ENCODE measurements at places on chromosomes 5 and 9. TPM values are rescaled to one million over a fixed set of nuclear protein-coding genes. Genes with fewer than 3 reads are reported as not detected.

C7 gene
- polyA plus RNA-seq = not detected

MLANA gene
- polyA plus RNA-seq = not detected

DNA sequence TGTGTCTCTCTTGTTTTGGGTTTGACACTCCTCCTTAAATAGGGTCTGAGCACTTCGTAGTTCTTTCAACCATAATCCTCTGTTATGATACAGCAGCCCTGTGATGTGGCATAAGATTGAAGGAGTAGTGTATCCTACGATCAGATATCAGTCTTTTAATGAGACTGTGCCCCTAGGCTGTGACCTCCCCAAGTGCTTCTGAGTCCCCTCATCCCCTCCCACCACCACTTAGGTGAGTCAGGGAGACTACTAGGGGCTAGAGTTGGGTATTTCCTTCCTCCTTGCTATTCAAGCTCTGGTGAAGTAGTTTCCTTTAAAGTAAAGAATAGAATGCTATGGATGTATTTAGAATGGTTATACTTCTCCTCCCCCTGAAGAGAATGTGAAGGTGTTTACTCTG lies 637.2 kb upstream of the GRAMD2B start:
- no peak for DNase-seq

DNLZ gene
- 6.7 TPM for polyA plus RNA-seq

DNA sequence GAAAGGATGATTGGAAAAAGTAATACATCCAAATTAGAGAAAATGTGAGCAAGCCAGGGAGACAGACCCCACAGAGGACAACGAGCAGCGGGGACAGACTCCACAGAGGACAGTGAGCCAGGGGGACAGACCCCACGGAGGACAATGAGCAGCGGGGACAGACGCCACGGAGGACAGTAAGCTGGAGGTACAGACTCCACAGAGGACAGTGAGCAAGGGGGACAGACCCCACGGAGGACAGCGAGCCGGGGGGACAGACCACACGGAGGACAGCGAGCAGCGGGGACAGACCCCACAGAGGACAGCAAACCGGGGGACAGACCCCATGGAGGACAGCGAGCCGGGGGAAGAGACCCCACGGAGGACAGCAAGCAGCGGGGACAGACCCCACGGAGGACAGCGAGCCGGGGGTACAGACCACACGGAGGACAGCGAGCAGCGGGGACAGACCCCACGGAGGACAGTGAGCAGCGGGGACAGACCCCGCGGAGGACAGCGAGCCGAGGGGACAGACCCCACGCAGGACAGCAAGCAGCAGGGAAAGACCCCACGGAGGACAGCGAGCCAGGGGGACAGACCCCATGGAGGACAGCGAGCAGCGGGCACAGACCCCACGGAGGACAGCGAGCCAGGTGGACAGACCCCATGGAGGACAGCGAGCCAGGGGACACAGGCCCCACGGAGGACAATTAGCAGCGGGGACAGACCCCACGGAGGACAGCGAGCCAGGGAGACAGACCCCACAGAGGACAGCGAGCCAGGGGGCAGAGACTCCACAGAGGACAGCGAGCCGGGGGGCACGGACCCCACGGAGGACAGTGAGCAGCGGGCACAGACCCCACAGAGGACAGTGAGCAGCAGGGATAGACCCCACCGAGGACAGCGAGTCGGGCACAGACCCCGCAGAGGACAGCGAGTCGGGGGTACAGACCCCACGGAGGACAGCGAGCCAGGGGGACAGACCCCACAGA lies 1.9 kb upstream of the ZDHHC11 start:
- no peak for DNase-seq

- no peak for DNase-seq
Observed at GRCh38 chr9:38523121-38523520, 97.3 kb downstream of the ANKRD18A start.

DNA sequence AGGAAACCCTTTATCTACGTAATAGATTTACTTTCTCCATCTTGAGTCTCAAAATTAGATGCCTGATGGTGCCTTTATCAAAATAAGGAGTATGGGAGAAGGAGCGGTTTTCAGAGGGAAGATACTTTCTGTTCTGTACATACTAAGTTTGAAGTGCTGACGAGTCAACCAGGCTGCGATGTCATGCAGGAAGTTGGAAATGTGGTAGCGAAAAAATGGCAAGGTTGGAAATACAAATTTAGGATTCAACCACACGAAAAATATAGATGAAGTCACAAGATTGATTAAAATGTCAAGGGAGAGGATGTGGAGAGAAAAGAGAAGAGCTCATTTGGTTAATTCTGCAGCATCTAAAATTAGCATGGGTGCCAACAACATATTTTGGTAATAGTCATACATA lies 129.5 kb downstream of the FOXD1 start:
- DNase-seq = no peak

SLC6A18 gene
- not detected for polyA plus RNA-seq

FRMD3 gene
- 0.07 TPM for polyA plus RNA-seq

DNA sequence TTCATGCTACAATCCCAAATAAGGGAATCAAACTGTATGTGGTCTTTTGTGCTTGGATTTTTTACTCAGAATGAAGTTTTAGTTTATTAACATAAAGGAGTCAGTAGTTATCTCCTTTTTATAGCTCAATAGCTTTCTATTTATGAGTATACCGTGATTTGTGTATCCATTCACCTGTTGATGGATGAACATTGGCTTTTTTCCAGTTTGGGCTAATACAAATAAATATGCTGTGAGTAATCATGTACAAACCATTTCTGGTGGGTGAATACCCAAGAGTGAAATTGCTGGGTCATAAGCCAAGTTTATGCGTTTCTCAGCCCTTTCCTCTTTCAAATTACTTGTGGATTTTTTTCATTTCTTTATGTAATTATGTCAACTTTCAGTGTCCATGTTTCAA lies 395.3 kb downstream of the OSTF1 start:
- no peak for DNase-seq

GRCh38 chr9:5580650-5581049 lies 48.3 kb upstream of the RIC1 start:
- no peak for DNase-seq

DNA sequence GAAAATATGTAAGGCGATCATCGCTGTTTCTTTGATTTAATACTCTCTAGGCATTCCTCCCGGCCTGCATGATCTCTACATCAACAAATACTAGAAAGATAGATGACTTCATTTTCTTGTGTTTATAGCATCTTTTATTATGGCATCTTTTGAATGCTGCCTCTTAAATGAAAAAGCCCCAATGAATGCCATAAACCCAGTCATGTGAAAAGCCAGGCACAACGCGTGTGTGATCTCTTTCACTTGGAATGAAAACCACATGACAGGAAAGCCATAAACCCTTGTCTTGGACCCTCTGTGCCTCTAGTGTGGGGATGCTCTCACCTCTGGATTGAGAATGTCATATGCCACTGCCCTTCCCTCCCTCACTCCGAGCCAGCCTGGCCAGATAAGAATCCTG lies 476.2 kb downstream of the SEMA5A start:
- DNase-seq = no peak
